Hippocampal formation (tissue), 2 donors: ENCODE measurements at places on chromosomes 12 and 14.

DNA sequence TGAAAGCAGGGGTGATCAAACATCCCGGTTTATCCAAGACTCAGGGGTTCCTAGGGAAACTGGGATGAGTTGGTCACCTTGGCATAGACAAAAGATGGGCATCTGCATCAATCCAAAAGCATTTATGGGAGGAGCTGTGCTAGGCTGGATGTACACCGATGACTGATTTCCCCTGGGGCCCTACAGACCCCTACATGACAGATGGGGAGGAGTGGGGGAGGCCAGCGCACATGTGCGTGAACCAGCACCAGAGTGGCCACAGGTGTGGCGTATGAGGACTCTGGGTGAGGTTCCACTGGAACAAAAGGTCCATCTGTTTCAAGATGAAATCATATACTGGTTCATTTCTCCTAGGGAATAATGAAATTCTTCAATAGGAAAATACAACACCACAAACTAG lies 210.4 kb downstream of the ITPR2 start:
- DNase-seq = no peak

- DNase-seq = no peak
Measured at GRCh38 chr12:79266343-79267144, 402.0 kb downstream of the SYT1 start.

- no peak for DNase-seq
Measured at GRCh38 chr14:84566109-84566508, 963.8 kb upstream of the FLRT2 start.

- no peak for DNase-seq
Measured at GRCh38 chr14:68626386-68626785, 166.5 kb downstream of the ZFP36L1 start.

DNA sequence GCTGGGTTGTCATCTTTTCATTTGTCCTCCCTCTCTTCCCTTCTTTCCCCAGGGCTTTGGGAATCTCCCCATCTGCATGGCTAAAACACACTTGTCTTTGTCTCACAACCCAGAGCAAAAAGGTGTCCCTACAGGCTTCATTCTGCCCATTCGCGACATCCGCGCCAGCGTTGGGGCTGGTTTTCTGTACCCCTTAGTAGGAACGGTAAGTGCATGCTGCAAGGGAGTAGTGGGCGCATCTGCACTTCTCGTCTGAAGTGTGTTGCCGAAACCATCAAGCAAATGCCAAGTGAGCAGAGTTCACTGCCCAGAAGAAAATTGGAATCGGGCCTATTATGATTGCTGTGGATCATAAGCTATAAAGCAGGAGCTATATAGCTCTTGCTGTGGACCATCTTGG lies 10.6 kb upstream of the AKAP5 start:
- DNase-seq = no peak

DNA sequence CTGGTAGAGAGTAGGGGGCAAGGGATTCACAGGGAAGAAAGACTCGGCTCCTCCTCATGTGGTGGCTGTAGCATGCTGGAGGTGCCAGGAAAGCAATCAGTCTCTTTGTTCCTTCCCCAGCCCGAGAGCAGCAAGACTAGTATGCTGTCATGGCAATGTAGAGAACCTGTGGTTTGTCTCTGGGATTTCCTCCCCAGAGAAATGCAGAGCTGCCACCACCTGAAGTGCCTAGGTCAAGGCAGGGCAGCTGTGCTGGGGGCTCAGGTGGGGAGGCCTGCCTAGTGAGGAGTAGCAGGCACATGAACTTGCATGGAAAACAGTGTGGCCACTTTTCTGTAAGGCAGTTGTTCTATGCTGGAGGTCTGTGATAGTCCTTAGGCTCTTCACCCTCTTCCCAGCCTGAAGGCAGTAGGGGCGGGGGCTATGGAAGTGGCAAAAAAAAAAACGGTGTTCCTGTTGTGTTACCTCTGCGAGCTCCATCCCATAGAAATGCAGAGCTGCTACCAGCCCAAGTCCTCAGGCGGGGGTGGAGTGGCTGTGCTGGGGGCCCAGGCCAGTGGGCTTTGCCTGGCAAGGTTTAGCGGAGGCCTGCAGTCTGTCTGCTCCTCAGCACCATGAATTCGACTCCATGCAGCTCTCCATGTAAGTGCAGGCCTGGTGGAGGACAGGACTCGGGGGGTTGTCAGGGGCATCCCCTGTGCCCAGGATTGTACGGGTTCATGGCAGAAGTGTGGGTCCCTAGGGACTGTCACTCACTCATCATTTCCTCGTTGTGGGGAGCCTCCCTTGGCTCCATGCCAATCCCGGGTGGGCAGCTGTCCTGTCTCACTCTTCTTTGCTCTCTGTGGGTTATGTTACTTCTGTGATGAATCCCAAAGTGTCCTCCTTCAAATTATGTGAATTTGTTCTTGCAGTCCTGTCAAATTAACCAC lies 4.1 kb upstream of the CLEC4D start:
- no peak for DNase-seq

- DNase-seq = no peak
Measured at GRCh38 chr12:47892819-47893218, 12.0 kb downstream of the VDR start.

DNA sequence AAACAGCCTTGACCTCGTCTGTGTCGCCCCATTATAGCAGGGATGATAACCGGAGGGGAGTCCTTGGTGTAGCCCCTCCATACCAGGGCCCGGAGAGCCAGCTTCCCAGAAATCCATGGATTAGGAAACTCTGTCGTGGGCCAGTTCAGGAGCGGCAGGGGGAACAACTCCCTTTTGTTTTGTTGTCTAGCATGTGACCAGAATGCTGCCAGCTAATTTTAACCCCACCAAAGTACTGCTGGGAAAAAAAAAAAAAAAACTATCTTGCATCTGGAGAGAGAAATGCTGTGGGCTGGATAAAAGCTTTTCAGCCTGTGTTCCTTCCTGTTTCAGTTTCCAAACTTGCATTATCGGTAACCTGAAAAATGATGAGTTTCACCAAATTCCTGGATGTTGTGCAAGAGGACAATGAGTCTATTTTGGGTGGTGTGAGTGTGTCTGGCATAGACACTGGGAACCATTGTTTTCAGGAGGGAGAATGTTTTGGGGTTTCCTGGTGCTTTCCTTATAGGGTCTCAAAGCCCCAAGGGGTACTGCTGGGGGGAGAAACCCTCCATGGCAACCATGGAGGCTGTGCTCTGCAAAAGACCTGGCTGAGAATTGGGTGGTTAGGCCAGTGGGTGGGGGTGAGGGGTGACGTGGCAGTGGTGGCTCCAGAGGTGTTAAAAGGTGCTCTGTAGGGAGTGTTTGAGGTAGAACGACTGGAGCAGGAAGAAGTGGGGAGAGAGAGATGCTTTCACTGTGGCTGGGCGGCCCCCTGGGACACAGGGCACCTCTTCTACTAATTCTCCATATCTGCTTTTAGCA lies 14.9 kb upstream of the IRF2BPL start:
- peak; percentile 77 for DNase-seq

DNA sequence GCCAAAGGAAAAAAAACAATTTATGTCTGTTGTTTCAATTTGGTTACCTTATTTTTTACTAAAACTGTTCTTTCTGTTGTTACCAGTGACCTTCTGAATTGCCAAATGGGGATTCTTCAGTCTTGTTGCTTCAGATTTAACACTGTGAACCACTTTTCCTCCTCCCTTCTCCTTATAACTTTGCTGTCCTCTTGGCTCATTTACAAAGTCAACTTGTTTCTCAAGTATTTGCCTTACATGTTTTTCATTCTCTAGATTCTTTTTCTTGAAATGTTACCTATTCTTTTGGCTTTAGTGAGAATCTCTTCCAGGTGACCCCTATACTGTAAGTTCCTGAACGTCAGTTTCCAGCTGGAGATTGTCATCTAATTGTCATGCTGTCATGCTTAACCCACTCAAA lies 19.4 kb downstream of the FUT8 start:
- no peak for DNase-seq

DNA sequence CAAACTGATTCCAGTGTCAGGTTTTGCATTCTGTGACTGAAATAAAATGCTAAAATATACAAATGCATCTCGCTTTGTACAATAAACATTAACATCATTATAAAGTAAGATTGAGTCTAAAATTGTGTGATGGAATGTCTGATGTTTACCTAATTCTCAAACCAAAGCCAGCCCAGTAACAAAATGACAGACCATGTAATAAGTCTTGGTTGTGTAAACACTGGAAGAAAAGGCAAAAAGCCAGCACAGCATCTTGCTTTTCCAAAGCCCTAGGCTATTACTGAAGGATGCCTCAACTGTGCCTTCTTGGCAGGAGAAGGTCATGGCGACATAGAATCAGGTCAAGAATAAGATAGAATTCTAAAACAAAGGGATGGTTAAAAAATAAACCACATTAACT lies 169.6 kb downstream of the EGLN3 start:
- no peak for DNase-seq

- DNase-seq = no peak
Measured at GRCh38 chr12:79255288-79255687, 390.7 kb downstream of the SYT1 start.

GRCh38 chr12:96227365-96228106 lies 33.4 kb downstream of the ELK3 start:
- DNase-seq = no peak

DNA sequence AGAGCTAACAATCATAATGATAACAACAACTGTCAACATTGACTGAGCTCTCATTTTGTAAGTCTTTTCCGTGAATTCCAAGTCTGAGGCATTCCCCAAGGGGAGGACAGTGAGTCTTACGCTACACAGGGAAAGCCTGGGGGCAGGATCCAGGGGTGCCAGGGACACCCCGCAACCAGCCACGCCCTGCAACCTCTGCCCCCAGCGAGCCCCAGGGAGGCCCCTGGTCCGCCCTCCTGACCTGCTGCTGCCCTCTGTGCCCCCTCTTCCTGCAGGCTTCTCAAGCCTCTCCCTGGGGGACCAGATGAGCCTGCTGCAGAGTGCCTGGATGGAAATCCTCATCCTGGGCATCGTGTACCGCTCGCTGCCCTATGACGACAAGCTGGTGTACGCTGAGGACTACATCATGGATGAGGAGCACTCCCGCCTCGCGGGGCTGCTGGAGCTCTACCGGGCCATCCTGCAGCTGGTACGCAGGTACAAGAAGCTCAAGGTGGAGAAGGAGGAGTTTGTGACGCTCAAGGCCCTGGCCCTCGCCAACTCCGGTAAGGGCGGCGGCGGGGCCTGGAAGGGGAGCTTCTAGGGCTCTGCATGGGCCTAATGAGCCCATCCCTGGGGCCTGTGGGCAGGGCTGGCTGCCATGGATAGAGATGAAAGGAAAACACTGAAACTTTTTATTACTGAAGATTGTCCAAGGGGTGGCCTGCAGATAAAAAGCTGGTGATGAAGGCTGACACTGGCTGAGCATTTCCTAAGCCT lies 115.4 kb downstream of the ESRRB start:
- no peak for DNase-seq

- DNase-seq = no peak
Measured at GRCh38 chr14:93525696-93526451, 95.1 kb downstream of the UNC79 start.

DNA sequence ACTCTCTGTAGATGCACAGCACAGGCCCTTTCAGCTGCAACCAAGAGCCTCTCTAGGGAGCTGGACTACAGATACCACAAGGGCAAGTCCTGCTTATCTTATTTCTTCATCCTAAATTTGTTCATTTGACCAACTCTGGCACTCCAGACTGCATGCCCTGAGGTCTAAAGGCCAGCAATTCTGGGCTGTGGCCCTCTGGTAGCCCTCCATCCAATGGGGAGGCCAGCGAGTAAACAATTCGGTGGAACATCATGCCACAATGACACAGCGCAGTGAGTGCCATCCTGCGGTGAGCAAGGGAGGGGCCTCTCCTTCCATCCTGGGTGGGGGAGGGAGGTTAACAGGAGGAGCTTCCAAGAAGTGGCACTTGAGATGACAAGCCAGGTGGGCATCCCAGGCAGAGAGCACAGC lies 652 bp upstream of the SELPLG start:
- no peak for DNase-seq

DNA sequence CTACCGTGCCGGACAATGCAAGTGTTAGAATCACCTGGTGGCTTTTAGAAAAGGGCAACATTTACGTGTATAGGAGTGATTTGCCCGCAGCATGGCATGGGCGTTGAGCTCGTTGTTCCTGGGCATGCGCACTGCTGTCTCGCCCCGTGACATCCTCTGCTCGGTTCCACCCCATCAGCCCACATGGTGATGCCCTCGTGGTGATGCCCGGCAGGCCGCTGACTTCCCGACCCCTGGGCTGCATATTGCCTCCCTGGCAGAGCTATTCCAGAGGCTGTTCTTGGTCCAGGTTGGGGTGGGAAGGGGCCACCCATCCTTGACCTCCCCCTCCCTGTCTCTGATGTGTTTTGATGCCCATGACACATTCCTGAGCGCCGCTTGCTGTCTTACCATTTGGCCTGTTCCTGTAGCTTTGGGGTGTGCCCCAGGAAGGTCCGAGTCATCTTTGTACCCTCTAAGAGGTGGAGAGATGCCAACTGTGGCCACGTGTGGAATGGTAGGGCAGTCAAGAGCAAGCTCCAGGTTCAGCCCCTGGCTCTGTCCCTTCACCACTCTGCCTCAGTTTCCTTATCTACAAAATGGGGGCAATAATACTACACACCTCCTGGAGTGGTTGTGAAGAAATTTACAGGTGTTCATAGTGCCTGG lies 4.8 kb downstream of the HIP1R start:
- peak; percentile 41 for DNase-seq

GRCh38 chr12:69981881-69982475 lies 157.0 kb downstream of the MYRFL start:
- no peak for DNase-seq

DNA sequence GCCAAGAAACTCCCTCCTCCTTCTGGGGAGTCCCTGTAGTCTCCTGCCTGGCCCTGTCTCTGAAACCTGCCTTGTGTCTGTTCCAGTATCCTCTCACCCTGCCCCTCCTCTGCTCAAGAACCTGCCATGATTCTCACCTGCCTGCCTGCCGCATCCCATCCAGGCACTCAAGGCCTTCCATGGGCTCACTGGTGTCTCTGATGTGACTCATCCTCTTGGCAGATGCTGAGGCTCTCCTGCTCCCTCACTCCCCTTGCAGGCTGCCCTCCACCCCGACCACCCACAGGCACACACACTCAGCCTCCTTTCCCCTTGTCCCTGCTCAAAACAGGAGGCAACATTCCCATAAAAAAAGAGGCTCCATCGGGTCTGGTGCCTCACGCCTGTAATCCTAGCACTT lies 5.8 kb upstream of the BEGAIN start:
- no peak for DNase-seq

GRCh38 chr12:96247563-96247962 lies 53.4 kb downstream of the ELK3 start:
- no peak for DNase-seq

DNA sequence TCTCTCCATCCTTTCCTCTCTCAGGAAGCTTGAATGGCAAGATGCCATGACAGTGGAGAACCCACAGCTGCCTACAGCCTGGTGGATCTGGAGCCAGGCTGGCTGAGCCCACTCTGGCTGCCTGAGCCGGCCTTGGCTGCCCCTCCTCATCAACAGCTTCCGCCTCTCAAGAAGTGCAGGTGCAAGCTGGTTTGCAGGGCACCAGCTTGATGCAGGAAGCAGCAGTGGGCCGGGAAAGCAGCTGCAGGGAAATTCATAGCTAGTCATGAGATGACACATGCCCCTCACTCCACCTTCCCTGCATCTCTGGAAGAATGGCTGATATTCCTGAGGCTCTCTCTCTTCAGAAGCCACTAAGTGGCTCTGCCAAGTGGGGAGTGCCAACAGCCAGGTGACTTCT lies 289.1 kb downstream of the RPS29 start:
- DNase-seq = no peak
